ENCODE measurements at places on chromosomes 5 and 9.

GRCh38 chr5:142816531-142817430, 46.6 kb downstream of the ARHGAP26 start:
- no peak for DNase-seq

GRCh38 chr5:68738236-68738635, 355.6 kb upstream of the SLC30A5 start:
- no peak for DNase-seq

GRCh38 chr5:141039061-141039460, 12.1 kb upstream of the PCDHB1 start:
- no peak for DNase-seq

GRCh38 chr9:14312719-14313377, 1.1 kb downstream of the NFIB start:
- no peak for DNase-seq

DNA sequence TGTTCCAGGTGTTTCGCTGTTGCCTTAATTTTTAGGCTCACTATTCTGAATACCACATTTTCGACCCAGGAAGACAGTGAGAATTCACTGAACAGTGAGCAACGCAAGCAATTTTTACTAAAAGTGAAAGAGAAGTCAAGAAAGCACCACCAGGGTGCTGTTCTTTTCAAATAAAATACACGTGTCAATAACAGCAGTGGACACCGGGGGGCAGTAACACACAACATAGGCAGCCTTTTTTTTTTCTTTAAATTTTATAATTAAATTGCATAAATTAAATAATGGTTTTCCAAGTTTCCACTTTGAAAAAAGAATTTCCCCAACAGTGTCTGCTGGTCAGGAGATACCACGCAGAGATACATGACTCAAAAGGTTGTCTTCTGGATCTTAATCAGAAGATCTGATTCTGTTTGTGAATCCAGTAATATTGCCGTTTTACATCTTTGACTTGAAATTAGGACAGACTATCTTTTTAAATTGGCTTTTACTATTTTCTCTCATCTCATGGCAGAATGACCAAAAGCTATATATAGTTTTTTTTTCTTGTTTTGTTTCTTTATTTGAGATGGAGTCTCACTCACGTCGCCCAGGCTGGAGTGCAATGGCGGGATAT, 47.1 kb upstream of the SH3GL2 start:
- DNase-seq, result peak; percentile 42

- DNase-seq, result peak; percentile 45
Observed at GRCh38 chr5:8756498-8757084, 789.3 kb downstream of the SEMA5A start.

DNA sequence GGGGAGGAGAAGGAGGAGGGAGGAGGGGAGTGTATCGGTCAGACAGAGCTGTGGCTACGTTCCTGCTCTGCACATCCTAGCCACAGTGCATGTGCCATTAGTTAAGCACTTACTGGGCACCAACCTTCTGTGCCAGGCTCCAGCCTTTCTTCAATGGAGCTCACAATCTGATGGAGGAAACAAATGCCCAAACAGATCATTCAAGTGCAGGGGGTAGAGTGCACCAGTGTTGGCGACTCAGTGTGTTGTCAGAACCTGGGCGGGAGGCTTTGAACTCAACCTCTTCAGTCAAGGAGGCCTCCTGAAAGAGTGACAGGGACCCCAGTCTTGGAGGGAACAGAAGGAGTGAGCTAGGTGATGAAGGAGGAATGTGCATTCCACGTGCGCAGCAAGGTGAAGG, 51.9 kb upstream of the SHB start:
- DNase-seq, result no peak

GRCh38 chr5:143557061-143557818, 153.8 kb upstream of the NR3C1 start:
- no peak for DNase-seq

- no peak for DNase-seq
Observed at GRCh38 chr5:119200795-119201194, 129.9 kb downstream of the DMXL1 start.

GRCh38 chr5:106673941-106674340, 996.8 kb downstream of the EFNA5 start:
- DNase-seq, result no peak

- DNase-seq, result peak; percentile 78
Observed at GRCh38 chr5:88683506-88684135, 199.4 kb downstream of the MEF2C start.

- no peak for DNase-seq
Observed at GRCh38 chr5:174189654-174190541, 144.4 kb downstream of the NSG2 start.

- DNase-seq, result no peak
Observed at GRCh38 chr5:118392491-118392890, 595.9 kb downstream of the DTWD2 start.

DNA sequence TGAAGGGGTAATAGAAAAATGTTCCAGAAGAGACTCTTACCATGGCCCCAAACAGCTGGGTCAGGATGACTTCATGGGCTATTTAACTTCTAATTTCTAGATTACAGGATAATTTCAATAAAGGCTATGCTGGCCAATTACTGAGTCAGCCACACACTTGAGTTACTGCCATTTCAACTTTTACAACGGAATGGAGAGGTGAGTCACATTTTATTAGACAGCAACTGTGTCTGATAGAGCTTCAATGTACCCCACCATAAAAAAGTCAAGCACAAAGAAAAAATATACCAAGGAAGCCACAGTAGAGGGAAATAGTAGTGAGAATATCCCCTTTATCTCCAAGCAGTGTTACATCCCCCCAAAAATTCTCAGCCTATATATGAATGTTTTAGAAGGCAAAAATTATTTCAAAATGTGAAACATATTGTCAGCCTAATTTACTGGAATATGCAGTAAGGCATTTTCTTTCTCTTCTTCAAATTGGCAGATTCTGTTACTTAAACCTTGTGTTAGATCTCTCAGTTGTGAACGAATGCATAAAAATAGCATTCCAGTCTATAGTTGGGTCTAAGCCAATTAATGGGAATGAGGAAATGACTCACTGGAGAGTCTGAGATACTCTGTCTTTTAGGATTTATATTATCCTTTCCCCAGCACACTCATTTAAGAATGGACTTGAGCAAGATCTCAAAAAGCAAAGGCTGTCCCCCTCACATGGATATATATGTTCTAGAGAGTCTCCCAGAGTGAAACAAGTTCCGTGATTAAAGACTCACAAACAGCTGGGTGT, 47.1 kb upstream of the RAI14 start:
- DNase-seq, result no peak

DNA sequence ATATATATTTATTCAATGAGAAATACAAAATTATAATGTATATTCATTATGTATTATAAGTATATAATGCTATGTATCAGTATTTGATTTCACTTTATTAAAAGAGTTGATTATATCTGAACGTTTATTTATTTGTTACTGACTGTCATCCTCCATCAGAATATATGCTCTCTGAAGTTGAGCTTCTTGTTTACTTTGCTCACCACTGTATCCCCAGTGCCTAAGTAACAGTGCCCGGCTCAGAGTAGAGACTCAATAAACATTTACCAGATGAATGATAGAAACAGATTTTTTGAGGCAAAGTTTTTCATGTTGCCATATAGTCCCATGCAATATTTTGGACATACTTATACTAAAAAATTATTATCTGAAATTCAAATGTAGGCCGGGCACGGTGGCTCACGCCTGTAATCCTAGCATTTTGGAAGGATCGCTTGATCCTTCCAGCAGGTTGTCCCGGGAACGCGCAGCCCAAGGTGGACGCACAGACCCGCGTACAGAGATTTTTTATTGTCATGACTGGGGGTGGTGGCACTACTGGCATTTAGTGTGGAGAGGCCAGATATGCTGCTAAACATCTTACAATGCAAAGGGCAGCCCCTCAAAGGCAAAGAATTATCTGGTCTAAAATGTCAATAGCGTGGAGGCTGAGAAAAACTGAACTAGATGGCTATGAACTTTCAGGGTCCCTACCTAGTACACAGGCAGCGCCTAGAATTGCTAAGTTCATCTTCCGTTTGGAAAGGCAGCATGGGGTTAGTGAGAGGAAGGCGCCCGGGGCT, 761 bp upstream of the DNAJC25 start:
- no peak for DNase-seq

DNA sequence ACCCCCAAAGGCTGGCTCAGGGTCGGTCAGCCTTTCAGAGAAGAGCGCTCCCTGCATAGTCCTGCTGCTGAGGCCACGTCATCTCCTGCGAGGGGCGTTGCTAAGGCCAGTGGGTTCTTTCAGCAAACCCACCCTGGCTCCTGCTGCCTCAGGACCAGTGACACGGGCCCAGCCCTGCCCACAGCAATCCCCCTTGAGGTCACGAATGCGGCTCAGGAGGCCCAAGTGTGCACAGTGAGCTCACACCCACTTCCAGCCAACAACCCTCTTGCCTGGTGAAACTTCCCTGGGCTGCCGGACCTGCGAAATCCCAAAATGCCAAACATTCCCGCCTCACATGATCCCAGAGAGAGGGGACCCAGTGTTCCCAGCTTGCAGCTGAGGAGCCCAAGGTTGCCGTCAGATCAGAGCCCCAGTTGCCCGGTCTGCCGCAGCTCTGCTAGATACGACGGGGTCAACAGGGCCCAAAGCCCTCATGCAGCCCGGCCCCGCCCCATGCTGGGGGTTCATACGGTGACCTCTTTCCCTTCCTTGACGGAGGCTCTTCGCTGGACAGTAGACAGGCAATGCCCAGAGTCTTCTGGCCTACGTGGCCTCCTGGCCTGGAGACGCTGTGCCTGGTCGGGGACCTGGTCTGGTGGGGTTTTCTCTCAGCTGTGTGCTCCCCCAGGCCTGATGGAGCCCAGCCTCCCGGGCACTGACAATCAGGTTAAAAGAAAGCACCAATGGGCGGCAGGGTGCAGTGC, 116.4 kb upstream of the COL5A1 start:
- DNase-seq, result no peak

DNA sequence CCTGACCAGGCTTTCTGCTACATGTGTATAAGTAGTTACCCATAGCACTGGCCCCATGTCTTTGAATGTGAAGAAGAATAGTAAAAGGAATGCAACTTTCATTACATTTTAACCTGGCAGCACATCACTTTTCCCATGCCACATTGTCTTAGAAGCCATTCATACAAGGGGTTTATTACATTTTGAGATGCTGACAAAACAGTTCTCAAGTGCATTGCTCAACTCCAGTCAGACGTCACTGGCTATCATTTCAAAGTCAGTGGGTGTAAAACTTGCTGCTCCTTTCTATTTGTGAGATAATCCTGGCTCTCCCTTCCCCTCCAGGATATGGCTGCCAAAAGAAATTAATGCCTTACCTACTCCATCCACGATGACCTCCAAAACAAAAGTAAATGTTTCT, 97.0 kb upstream of the VCAN start:
- no peak for DNase-seq

DNA sequence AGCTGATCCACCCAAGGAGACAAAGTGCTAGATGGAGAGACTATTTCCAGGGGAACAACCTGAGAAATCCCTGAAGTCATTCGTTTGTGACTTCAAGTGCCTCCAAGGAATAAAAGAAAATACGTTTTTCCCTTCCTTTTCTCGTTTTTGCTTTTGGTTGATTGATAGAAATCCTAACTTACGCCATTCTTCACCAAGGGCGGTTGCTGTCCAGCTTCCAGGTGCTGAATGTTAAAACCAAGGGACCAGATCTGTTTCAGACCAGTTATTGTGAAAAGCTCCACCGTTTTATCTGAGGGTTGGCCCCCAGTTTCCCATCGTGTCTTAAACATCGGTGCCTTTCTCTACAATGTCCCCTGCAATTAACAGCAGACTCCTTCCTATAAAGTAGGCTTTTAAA, 600.7 kb upstream of the SGCD start:
- no peak for DNase-seq

Data from MM.1S (cell line).